Activated CD8-positive, alpha-beta T cell treated with anti-CD3 and anti-CD28 coated beads, Interleukin-2, amount 10 ng/mL, durations not matched to agents 7 days and 5 days (primary cell): ENCODE measurements at places on chromosomes 7 and 10. TPM values are rescaled to one million over a fixed set of nuclear protein-coding genes. Genes with fewer than 3 reads are reported as not detected.

DNA sequence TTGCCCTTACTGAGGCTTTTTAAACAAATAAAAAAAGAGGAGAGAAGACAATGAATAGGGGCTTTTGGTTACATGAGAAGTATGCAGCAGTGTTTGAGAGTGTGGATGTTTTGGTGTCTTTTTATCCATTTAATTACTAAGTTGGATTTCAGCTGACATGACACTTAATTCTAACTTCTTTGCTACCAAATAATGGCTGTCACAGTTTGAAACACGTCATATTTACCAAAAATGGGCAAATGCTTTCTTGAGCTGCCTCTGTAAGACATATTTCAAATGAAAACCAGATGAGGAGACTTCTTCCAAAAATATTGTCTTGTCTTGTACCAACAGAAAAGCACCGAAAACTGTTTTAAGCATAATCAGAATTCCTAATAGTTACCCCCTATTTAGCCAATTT is 4.0 kb downstream of the ABCB4 start:
- H3K27ac ChIP-seq: no peak overlapping the region
- H3K4me1 ChIP-seq: peaks cover 8% of the 10 kb centered on the region

- no peak overlapping the region for H3K4me3 ChIP-seq
- no peak for DNase-seq
- no peak overlapping the region for H3K27ac ChIP-seq
- H3K36me3 ChIP-seq: no peaks in the 10 kb centered on the region
- no peaks in the 10 kb centered on the region for H3K27me3 ChIP-seq
Measured at GRCh38 chr7:138705167-138705566, 4.0 kb upstream of the SVOPL start.

GRCh38 chr10:23556727-23557440 is 118.0 kb downstream of the OTUD1 start:
- H3K36me3 ChIP-seq: no peaks in the 10 kb centered on the region
- DNase-seq: no peak
- no peaks in the 10 kb centered on the region for H3K4me1 ChIP-seq
- no peak overlapping the region for H3K27ac ChIP-seq
- no peak overlapping the region for H3K4me3 ChIP-seq

DNA sequence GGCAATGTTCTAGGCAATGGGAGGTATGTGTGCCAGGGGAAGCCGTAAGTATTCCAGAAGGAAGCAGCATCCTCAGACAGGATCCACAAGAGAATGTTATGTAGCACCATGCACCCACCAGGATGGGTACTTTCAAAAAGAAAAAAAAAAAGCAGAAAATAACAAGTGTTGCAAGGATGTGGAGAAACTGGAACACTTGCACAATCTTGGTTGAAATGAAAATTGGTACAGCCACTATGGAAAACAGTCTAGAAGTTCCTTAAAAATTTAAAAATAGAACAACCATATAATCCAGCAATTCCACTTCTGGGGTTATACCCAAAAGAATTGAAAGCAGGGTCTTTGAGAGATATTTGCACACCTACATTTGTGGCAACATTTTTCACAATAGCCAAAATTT is 20.2 kb downstream of the C10orf71 start:
- DNase-seq: no peak
- H3K27ac ChIP-seq: no peak overlapping the region
- no peaks in the 10 kb centered on the region for H3K36me3 ChIP-seq
- peaks cover 15% of the 10 kb centered on the region for H3K27me3 ChIP-seq

DNA sequence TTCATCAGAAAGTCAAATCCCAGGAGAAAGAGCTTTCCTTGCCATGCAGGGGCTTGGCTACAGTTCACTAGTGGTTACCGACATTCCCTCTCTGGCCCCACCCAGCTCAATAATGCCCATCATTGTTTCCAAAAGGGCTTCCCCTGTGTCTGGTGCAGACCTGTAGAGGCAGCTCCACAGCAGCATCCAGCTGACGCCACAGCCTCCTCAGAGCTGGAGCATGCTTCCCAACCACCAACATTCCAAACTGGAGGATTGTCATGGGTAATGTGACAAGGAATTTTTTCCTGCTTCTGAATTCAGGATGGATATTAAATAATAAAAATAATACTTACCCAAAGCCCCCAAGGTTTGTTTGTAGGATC is 77.4 kb downstream of the ZNF365 start:
- H3K27ac ChIP-seq: no peak overlapping the region
- H3K27me3 ChIP-seq: peaks cover 14% of the 10 kb centered on the region
- no peak for DNase-seq
- no peak overlapping the region for H3K4me3 ChIP-seq
- no peaks in the 10 kb centered on the region for H3K36me3 ChIP-seq
- peaks cover 5% of the 10 kb centered on the region for H3K4me1 ChIP-seq

DNA sequence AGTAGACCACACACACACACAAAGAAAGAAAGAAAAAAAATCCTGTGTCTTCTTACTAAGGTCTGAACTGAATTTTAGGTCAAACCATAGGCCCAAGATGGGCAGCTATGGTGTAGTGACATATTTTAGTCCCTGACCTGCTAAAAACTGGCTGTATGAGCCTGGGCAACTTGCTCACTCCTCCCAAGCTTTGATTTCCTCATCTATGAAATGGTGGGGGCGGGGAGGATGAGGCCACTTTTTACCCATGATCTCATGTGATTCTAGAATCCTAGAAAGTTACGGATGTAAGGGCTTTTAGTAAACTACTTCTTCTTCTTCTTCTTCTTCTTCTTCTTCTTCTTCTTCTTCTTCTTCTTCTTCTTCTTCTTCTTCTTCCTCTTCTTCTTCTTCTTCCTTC is 6.1 kb upstream of the CCL24 start:
- H3K4me3 ChIP-seq: no peak overlapping the region
- no peaks in the 10 kb centered on the region for H3K36me3 ChIP-seq
- H3K27ac ChIP-seq: no peak overlapping the region
- peaks cover 3% of the 10 kb centered on the region for H3K27me3 ChIP-seq
- no peak for DNase-seq

DNA sequence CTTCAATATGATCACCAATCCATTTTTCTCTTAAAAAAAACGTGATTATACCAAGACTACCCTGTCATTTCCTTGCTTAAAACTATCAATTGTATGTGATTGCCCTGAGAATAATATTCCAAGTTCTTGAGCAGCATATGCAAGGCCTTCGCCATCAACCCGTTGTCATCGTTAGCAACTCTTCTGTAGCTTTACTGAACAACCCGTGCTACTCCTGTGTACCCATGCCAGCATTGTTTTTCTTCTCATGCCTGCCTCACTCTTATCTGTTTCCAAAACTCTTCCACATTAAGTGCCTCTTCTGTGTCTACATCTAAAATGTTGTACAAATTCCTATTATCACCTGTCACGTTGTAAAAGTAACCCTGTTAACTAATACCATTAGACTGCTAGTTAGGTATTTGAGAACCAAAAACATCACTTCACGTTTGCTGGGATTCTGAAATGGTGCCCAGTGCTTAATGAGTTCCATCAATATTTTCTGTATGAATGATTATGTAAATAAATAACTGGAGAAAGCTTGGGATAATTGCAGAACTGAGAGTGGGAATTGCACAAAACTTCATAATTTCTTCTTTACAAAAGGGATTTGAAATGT is 10.5 kb downstream of the CAV2 start:
- peaks cover 27% of the 10 kb centered on the region for H3K27me3 ChIP-seq
- DNase-seq: no peak
- H3K4me1 ChIP-seq: peaks cover 11% of the 10 kb centered on the region

CACUL1 gene
- 25.5 TPM for total RNA-seq

NOBOX gene
- total RNA-seq: not detected

GPR26 gene
- total RNA-seq: not detected

ATOH7 gene
- not detected for total RNA-seq

SLC35G1 gene
- total RNA-seq: 2.2 TPM
